ENCODE measurements at places on chromosomes 6 and 20. TPM values are rescaled to one million over a fixed set of nuclear protein-coding genes. Genes with fewer than 3 reads are reported as not detected.

DNA sequence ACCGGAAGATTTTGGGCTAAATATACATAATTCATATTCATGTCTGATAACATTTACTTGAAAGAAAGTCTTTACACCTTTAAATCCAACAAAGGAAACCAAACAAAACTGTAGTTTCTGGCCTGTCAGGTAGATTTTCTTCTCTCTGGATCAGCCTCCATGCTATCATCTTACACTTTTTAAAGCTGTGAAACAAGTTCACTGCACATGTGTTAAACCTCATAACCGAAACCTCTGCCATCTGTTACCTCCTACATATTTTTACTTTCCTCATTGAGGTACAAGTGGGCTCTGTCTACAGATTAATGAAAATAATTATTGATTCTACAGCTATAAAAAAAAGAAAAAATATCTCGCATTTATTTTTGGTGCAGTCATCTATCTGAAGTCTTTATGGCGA, 149.9 kb downstream of the RALGAPA2 start:
- DNase-seq: no peak

Gene HLA-DOA
- total RNA-seq: 7.9 TPM

Gene PLG
- total RNA-seq: not detected

Gene FHL5
- total RNA-seq: not detected
